ENCODE measurements at places on chromosomes 6 and 20.

GRCh38 chr6:70675822-70676221 lies 8.1 kb downstream of the SMAP1 start:
- DNase-seq, result no peak

- DNase-seq, result no peak
Observed at GRCh38 chr6:111861431-111861885, 11.8 kb downstream of the FYN start.

- DNase-seq, result no peak
Observed at GRCh38 chr20:4719190-4719589, 2.5 kb upstream of the PRND start.

DNA sequence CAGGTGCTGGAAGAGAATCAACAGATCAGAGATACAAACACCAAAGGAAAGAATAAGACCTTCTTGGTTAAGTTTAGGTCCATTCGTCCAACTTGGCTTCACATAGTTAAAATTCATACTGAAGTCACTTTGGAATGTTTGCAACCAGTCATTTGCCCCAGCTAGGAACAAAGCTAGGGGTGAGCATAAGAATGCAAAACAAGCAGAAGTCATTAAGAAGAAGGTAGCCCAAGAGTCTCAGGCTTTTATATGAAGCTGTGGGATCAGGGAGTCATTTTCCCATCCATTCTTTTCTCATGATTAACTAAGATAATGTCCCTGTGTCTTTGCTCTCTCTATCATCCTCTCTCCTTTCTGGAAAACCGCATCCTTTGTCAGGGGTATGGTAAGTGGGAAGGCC lies 51.5 kb upstream of the TMEM170B start:
- DNase-seq, result no peak

DNA sequence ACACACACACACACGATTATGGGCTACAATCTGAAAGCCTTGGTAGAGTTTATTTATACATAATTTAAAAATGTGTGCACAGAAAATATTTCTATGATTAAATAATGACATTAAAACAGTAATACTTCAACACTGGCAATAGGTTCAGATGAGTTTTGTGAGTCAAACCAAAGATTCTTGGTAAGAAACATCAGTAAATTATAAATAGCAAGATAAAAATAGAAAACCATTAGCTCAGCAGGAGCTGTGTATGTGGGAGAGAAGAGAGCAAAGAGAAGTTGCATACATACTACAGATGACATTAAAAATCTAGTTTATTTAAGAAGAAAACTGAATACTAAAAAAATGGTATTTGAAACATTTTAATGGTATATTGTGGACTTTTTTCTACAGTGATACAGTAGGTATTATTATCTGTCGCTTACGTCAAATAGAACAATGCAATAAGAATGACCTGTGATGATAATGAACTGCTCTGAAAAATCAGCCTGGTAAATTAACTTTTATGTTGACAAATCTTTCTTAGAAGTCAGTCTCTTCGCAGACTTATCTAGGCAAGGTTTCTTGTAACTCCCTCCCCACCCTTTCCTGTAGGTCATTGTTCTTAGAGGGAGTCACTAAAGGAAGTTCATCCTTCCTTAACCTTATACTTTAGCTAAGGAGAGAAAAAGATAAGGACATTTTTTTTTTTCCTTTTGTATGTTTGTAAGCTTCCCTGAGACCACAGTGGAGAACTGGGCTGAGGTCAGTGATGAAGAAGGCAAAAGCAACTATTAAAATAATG lies 149.3 kb downstream of the GJA1 start:
- peak; percentile 72 for DNase-seq

GRCh38 chr6:7418238-7418905 lies 28.8 kb downstream of the RIOK1 start:
- DNase-seq, result no peak

DNA sequence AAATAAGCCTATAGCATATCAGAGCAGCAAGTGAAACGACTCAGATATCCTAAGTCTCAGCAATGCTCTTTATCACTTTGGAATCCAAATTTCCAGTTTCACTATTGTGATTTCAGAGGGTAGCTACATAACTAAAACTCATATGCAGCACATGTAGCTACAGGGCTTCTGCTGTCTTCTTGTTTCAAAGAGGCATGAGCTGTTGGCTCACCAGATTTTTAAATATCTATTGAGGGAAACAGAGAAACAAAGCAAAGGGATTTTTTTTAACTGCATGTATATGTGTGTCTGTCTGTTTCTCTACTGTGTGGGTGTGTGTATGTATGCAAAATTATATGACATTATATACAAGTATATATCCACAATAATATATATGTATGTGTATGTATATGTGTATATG lies 258.4 kb downstream of the HDGFL1 start:
- DNase-seq, result peak; percentile 43

- DNase-seq, result peak; percentile 30
Observed at GRCh38 chr6:56335726-56336125, 88.3 kb upstream of the COL21A1 start.

- DNase-seq, result peak; percentile 75
Observed at GRCh38 chr6:12165722-12166280, 124.4 kb upstream of the EDN1 start.

DNA sequence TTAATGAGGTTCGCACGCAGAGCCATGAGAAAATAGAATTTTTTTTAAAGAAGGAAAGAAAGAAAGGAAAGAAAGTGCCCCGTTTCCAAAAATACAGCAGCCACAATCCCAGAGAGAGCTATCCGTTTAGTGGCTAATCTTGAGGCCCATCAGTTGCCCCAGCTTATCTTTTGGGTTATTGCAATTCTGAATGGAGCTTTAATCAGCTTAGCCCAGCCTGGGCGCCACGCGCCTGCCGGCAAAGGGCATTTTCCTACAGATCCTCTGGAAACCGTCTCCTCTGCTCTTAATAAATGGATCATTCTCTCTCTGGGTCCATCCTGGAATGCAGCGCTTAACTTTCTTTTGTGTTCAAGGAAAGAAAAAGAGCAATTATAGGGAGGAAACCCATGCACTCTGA lies 413.3 kb downstream of the MAFB start:
- DNase-seq, result peak; percentile 51

DNA sequence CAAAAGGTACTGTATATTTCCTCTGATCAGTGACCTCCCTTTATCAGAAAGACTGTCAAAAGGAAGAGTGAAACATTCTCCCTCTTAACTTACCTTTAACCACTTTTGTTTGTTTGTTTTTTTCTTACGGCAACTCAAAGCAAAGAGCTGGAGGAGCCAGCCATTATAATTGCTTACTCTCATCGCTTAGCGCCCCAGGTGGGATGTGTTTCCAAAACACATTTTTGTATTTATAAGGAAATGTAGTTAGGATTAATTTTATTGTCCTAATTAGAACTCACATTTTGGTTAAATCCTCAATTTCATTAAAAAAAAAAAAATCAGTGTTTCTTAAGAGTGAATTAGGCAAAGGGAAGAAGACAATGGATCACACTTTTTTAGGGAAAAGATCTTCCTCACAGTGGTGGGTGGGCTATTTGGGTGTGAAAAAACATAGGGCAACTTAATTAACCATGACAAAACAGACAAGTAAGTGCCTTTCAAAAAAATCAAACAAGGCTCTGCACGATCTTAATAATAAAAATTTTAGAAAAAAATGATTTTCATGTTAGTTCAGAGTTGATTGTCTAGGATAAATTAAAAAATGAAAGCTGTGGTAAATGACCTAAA lies 1.2 kb upstream of the PHACTR2 start:
- peak; percentile 46 for DNase-seq

DNA sequence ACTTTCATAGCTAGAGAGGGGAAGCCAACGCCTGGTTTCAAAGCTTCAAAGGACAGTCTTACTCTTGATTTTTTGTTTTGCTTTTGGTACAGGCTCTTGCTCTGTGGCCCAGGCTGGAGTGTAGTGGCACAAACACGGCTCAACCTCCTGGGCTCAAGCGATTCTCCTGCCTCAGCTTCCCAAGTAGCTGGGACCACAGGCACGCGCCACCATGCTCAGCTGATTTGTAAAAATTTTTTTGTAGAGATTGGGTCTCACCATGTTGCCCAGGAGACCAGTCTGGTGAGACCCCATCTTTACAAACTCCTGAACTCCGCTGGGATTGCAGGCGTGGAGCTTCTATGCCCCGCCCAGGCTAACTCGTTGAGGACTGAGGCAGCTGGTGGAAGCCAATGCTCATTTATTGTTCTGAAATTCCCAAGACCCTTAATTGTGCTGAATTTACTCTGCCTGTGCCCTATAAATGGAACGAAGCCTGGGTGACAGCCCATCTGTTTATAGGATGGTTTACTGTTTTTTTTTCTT lies 18.0 kb downstream of the SRSF3 start:
- DNase-seq, result no peak

- DNase-seq, result peak; percentile 77
Observed at GRCh38 chr6:89048985-89049384, 31.6 kb upstream of the PNRC1 start.

DNA sequence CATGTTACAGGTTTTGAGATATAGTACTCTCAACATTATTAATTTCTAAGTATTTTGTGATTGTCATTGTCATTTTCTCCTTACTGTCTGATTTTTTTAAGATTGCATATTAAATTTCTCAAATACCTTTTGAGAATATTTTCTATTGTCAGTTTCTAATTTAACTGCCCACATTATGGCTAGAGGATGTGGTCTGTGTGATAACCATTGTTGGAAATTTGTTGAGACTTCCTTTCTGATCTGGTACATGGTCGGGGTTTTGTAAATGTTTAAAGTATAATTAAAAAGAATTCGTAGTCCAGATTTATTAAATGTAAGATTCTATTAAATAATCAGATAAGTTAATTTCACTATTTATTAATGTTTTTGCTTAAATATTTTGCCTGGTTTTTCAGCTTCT lies 60.1 kb downstream of the SLX4IP start:
- no peak for DNase-seq

GRCh38 chr20:3783511-3784195 lies 2.4 kb upstream of the SPEF1 start:
- DNase-seq, result peak; percentile 32

- DNase-seq, result peak; percentile 80
Observed at GRCh38 chr20:49568278-49569151, 578 bp upstream of the PTGIS start.

DNA sequence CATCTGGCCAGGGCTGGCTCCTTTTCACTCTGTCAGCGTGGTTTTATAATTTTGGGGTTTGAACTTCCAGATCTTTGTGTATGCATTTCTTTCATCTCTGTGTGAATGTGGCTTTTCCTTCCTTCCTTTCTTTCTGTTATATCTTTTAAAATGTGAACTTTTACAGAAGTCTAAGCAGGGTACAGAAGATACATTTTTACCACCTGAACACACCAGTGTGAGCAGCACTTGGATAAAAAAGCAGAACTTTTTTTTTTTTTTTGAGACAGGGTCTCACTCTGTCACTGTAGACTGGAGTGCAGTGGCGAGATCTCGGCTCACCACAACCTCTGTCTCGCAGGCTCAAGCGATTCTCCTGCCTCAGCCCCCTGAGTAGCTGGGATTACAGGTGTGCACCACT lies 20.5 kb downstream of the CEBPB start:
- no peak for DNase-seq

DNA sequence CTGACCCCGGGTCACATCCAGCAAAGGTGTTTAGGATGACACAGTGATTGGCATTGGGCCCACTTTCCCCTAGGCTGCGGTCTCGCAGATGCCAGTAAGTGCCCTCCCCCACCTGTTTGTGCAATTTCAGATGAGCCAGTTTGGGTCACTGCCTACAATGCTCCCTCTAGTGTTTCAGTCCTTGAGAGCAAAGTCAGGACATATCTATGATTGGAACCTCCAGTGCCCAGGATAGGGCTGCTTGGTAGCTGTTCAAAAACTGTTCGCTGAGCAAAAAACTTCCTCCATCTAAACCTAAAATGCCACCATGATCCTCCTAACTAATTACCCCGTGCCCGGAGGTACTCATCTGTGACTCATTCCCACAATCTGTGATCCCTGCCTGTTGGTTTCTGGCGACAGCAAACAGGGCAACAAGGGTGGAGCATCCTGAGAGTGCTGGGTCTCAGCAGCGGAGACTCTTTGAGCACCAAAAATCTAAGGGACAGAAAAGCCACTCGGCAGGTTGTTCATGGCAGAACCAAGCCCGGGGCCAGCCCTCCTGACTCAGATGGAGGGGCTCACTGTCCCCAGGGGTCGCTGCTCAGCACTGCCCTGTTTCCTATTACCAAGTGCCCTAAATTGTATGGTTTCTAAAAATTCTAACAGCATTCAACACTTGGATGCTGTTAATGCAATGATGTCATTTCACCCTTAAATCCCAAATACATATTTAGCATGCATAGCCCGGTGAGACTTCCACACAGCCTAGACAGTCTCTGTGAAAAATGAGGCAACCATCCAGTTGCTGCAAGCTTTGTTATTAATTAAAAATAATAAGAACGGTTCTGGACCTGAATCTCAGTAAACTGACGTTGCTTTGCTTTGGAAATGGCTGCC lies 5.0 kb downstream of the VSX1 start:
- DNase-seq, result no peak

GRCh38 chr6:143700684-143701348 lies 23.1 kb downstream of the PHACTR2 start:
- peak; percentile 97 for DNase-seq

DNA sequence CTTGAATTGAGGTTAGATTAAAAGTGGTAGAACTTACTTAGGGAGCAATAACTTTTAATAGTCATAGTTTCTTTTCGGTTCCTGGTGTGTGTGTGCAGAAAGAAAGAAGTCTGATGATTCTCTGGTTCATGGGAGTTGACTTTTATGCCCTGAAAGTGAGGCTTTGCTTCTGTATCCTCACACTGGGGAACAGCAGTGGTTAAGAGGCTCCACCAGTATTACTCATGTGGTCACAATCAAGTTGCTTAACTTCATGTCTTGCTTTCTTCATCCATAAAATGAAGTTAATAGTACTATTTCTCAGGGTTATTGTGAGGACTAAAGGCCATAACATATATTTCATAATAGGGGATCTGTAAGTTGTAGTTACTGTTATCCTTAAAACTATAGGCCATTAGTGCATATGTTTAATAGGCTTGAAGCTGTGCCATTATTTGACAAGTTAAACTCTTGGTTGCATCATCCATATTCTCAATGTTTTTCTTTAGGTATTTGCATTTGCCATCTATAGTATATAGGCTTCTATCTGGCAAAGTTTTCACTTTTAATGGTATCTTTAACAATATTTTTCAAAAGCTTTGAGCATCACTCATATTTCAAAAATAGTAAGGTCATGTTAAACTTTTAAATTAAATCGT lies 262.4 kb downstream of the PLCB1 start:
- no peak for DNase-seq

DNA sequence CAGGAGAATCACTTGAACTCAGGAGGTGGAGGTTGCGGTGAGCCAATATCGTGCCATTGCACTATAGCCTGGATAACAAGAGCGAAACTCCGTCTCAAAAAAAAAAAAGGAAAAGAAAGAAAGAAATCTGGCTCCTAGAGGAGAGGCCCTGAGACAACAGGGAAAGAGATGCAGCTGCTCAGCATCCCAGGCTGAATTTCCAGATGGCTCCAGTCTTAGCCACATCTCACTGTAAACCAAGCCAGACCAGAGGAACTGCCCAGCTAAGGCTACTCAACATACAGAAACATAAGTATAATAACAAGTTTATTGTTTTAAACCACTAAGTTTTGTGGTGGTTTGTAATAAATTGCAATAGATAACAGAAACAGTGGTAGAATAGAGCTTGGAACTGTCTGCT lies 38.5 kb upstream of the TASP1 start:
- peak; percentile 81 for DNase-seq
